ENCODE measurements at places on chromosomes 4 and X.

DNA sequence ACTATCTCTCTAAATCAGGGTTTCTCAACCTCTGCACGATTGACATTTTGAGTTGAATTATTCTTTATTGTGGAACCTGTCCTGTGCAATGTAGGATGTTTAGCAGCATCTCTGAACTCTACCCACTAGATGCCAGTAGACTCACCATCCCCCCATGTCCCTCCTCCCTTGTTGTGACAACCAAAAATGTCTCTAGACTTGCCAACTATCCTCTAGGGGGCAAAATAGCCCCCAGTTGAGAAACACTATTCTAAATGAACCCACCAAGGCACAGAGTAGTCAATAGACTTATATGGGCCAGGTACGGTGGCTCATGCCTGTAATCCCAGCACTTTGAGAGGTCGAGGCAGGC, 49.1 kb upstream of the GAB1 start:
- no peak for DNase-seq

DNA sequence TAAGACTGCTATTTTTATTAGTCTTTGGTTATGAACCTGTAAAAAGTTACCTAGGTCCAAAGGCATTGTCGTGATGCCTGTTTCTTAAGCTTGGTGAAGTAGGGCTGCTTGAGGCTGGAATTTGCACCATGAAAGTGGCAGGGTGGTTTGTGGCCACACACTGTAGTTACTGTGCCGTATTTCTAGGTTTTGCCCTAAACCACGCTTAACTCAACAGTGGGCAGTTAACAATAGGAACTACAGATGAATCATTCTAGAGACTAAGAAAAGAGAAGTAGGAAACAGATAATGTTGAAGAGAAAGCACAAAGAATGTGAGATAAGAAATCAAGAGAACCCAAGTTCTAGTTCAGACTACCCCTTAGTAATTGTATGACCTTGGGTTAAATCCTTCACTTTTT, 11.5 kb downstream of the ETNPPL start:
- no peak for DNase-seq

GRCh38 chr4:140395668-140396067, 22.2 kb downstream of the SCOC start:
- no peak for DNase-seq

GRCh38 chr4:78971776-78972175, 32.5 kb upstream of the PAQR3 start:
- DNase-seq, result no peak

GRCh38 chr4:88661739-88662138, 35.9 kb downstream of the NAP1L5 start:
- DNase-seq, result no peak

GRCh38 chr4:3522326-3522640, 9.9 kb downstream of the LRPAP1 start:
- DNase-seq, result no peak

- DNase-seq, result no peak
Observed at GRCh38 chrX:31265383-31265782, 193.5 kb upstream of the FTHL17 start.

- DNase-seq, result no peak
Observed at GRCh38 chrX:28329156-28329555, 258.1 kb upstream of the IL1RAPL1 start.

DNA sequence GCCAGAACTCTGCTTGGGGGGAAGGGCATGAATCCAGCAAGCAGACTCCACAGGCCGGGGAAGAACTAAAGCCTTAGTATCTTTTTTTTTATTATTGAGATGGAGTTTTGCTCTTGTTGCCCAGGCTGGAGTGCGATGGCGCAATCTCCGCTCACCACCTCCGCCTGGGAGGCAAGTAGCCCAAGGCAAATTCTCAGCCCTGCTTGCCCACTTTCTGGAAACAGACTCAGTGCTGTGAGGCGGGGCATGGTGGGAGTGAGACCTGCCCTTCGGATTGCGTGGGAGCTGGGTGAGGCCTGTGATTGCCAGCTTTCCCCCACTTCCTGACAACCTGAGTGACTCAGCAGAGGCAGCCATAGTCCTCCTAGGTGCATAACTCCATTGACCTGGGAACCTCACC, 348.8 kb downstream of the GASK1B start:
- no peak for DNase-seq

DNA sequence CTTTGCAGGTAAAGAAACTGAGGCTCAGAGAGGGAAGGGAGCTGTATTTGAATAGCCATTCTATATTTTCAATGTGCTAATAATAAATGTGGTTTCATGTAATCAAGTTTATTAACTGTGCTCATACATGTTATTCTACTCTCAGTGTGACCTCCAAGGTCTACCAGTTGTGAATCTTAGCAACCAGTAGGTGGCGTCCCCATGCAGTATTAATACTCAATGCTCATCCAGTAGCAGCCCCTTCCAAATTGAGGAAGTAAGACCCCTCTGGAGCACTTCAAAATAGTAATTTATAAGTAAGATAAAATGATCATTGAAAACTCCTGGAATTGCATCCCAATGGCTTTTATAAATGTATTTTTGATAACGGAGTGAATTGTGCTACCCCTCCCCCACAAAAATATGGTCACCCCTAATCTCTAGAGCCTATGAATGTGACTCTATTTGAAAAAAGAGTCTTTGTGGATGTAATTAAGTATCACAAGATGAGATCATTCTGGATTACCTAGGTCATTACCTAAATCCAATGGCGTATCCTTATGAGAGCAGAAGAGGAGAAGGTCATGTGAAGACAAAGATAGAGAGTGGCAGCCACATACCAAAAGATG, 20.4 kb upstream of the SEPSECS start:
- DNase-seq, result peak; percentile 2

- DNase-seq, result no peak
Observed at GRCh38 chr4:27276307-27277073, 415.8 kb downstream of the STIM2 start.

DNA sequence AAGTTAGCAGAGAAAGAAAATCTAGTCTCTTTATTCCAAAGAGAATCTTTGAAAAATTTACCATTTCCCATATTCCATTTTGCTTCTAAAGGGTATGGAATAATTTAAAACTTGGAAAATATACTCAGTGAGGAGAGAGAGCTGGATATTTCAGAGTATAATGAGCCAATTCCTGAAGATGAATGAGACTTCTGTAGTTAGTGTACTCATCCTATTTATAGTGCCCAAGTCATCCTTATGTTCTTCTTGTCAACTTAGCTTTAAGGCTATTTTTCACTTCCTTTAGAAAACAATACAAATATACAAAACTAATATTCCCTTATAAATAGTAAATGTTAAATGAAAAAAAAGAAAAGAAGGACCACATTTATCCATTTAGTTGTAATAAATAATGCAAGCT, 302.6 kb downstream of the IQCM start:
- DNase-seq, result no peak

All from activated naive CD4-positive, alpha-beta T cell (primary cell).